ENCODE measurements at places on chromosomes 6 and 20. TPM values are rescaled to one million over a fixed set of nuclear protein-coding genes. Genes with fewer than 3 reads are reported as not detected.

The HTR1E gene
- not detected for total RNA-seq

The LY6G6D gene
- not detected for total RNA-seq

The PGC gene
- not detected for total RNA-seq

The TGM3 gene
- not detected for total RNA-seq

The GPSM3 gene
- 5.3 TPM for total RNA-seq

The PKIB gene
- total RNA-seq, result 4.1 TPM

The MUC21 gene
- not detected for total RNA-seq

The TFAP2A gene
- total RNA-seq, result 1.4 TPM

The OXT gene
- not detected for total RNA-seq

The DLL1 gene
- 16.3 TPM for total RNA-seq

The ANKRD66 gene
- total RNA-seq, result not detected

The ALDH5A1 gene
- total RNA-seq, result 25.6 TPM

The EHMT2 gene
- 47.6 TPM for total RNA-seq

The TRIM26 gene
- total RNA-seq, result 93.0 TPM

The EMILIN3 gene
- total RNA-seq, result not detected

The FUT9 gene
- not detected for total RNA-seq

The HDGFL1 gene
- total RNA-seq, result not detected

The TEAD3 gene
- 23.3 TPM for total RNA-seq

The LIN28B gene
- not detected for total RNA-seq

The ZNF341 gene
- 2.5 TPM for total RNA-seq

The TAAR5 gene
- total RNA-seq, result not detected

The RSPO4 gene
- not detected for total RNA-seq

The SAMD5 gene
- total RNA-seq, result 13.3 TPM

The TMEM217 gene
- total RNA-seq, result 0.53 TPM

The RSPH4A gene
- total RNA-seq, result 1.6 TPM

The SLPI gene
- 8.3 TPM for total RNA-seq

The CLIC5 gene
- 18.2 TPM for total RNA-seq

The GJA10 gene
- not detected for total RNA-seq

The HFE gene
- total RNA-seq, result 13.2 TPM

The SLC17A1 gene
- total RNA-seq, result not detected

The CRYBG1 gene
- total RNA-seq, result 60.2 TPM

The VIP gene
- 13.2 TPM for total RNA-seq

The VGLL2 gene
- not detected for total RNA-seq

The TRDN gene
- not detected for total RNA-seq

The HMGCLL1 gene
- not detected for total RNA-seq

The FLOT1 gene
- total RNA-seq, result 93.7 TPM

The NFATC2 gene
- total RNA-seq, result 38.0 TPM

The TSHZ2 gene
- 57.8 TPM for total RNA-seq

The SLC16A10 gene
- total RNA-seq, result 2.5 TPM

The FABP7 gene
- total RNA-seq, result not detected

The CAGE1 gene
- total RNA-seq, result not detected

The KHDC1 gene
- 1.3 TPM for total RNA-seq

The ARG1 gene
- not detected for total RNA-seq

The PXT1 gene
- not detected for total RNA-seq

The RING1 gene
- 21.3 TPM for total RNA-seq

The THBS2 gene
- 18.2 TPM for total RNA-seq

The EDN1 gene
- total RNA-seq, result 17.2 TPM

The MYLK4 gene
- total RNA-seq, result 2.4 TPM

The HSPA1L gene
- 1.7 TPM for total RNA-seq

The FAM162B gene
- not detected for total RNA-seq

The CCN5 gene
- 5.8 TPM for total RNA-seq

The MOG gene
- total RNA-seq, result not detected

The CRISP3 gene
- not detected for total RNA-seq

The GMPR gene
- total RNA-seq, result 8.1 TPM

The SIRPB1 gene
- total RNA-seq, result 3.1 TPM

The CTCFL gene
- not detected for total RNA-seq

The HEY2 gene
- not detected for total RNA-seq

The SLC17A9 gene
- total RNA-seq, result 5.5 TPM

The MAFB gene
- 17.2 TPM for total RNA-seq
